ENCODE measurements at places on chromosomes 1 and 21. TPM values are rescaled to one million over a fixed set of nuclear protein-coding genes. Genes with fewer than 3 reads are reported as not detected.

GRCh38 chr1:69315416-69315815 lies 252.3 kb upstream of the LRRC7 start:
- DNase-seq = no peak

GRCh38 chr1:42936309-42937078 lies 22.2 kb downstream of the SLC2A1 start:
- no peak for DNase-seq

DNA sequence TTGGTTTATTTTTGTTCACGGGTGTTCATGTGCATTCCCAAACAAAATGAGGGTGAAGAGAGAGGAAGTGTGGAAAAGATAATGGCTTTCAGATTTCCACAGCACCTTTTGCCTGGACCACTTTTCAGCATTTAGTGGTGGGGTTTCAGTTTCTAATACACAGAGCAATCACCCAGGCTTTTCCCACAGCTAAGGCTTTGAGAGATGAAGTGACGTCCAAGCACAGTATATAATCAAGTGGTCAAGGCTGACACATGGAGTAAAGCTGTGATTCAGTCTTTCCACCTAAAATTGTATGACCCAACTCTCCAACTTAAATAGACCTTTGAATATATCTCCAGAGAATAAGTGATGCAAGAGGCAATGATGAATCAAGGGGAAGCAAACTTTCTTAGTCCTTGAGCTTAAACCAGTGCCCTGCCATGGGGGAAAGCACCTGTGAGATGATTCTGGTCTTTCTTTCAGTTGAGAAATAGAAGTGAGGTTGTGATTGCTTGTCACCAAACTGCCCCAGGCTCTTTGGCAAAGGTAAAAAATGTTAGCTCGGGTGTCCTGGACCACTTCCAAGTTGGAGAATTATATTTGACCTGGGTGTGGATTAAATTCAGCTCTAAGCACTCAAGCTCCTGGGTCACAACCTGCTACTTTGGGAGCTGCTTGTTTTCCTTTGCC lies 2.4 kb upstream of the PIK3R3 start:
- no peak for DNase-seq

DNA sequence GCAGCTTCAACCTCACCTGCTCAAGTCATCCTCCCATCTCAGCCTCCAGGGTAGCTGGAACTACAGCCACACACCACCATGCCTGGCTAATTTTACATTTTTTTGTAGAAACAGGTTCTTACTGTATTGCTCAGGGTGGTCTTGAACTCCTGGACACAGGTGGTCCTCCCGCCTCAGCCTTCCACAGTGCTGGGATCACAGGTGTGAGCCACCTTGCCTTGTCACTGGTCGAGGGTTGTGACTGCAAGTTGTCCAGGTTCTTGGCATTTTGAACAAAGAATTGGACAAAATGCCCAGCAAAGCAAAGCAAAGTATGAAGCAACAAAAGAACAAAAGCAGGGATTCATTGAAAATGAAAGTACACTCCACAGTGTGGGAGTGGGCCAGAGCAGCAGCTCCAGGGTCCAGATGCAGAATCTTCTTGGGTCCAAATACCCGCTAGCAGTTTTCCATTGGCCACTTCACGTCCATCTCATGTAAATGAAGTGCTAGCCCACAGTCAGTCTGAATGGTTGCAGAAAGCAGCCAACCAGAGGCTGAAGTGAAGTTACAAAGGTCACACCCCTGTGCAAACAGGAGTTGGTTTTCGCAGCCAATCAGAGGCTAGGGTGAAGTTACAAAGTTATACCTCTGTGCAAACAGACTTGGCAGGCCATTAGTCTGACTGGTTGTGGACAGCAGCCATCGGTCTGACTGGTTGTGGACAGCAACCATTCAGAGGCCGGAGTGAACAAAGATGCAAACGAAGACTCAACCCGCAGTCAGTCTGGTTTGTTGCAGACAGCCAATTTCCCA lies 109.5 kb upstream of the KIF26B start:
- DNase-seq = no peak

GRCh38 chr21:46056450-46056903 lies 41.4 kb upstream of the COL6A2 start:
- DNase-seq = peak; percentile 81

GRCh38 chr1:179510038-179510437 lies 65.7 kb downstream of the NPHS2 start:
- DNase-seq = no peak

DNA sequence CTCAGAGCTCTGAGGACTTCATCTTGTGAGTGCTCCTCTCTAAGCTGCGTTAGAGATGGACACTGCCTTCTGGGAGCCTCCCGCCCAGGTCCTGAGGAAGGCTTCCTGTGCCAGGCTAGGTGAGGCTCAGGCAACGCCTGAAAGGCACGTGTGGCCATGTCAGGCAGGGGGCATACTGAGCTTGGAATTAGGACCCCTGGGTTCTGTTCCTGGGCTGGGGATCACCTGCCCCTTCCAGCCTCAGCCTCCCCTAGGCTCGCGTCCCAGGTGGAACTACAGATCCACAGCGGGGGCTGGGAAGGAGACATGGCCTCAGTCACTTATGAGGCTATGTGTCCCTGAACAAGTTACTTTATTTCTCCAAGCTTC lies 10.0 kb upstream of the ASCL5 start:
- DNase-seq = no peak

GRCh38 chr1:84781946-84782771 lies 91.9 kb upstream of the SSX2IP start:
- peak; percentile 3 for DNase-seq

DNA sequence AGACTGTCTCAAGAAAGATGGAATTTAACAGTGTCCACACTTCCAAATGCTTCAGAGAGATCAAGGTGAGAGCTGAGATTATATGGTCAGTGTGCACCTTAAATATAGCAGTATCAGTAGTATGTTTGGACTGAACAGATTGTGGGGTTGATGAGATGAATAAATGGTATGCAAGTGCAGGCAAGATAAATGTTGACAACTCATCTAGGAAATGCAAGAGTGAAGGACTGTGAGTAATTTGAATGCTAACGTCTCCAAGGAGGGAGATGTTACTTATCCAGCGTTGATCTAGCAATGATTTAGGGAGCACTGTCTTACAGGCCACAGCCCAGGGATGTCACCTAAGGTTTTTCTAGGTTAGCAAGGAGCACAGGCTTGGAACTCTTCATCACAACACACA lies 170.7 kb upstream of the GALNT2 start:
- DNase-seq = no peak

- no peak for DNase-seq
These were observed 15.1 kb downstream of the LCA5L start for GRCh38 chr21:39430457-39430856.

DNA sequence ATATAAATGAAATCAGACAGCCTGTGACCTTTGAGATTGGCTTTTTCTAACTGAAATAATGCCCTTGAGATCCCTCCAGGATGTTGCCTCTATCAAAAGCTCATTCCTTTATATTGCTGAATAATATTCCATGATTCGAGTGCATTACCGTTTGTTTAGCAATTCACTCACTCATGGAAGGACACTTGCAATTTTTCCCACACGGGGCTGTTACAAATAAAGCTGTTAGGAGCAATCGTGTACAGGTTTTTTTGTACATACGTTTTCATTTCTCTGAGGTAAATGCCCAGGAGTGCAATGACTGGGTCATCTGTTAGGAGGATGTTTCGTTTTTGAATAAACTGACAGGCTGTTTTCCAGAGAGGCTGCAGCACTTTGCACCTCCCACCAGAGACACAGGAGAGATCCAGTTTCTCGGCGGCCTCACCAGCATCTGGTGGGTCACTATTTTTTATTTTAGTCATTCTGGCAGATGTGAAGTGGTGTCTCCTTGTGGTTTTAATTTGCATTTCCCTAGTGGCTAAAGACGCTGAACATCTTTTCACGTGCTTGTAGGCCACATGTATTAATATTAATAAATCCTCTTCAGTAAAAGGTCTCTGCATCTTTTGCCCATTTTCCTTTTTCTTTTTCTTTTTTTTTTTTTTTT lies 11.0 kb downstream of the PRDM15 start:
- peak; percentile 62 for DNase-seq

- no peak for DNase-seq
These were observed 11.1 kb downstream of the ZFYVE9 start for GRCh38 chr1:52153010-52153409.

DNA sequence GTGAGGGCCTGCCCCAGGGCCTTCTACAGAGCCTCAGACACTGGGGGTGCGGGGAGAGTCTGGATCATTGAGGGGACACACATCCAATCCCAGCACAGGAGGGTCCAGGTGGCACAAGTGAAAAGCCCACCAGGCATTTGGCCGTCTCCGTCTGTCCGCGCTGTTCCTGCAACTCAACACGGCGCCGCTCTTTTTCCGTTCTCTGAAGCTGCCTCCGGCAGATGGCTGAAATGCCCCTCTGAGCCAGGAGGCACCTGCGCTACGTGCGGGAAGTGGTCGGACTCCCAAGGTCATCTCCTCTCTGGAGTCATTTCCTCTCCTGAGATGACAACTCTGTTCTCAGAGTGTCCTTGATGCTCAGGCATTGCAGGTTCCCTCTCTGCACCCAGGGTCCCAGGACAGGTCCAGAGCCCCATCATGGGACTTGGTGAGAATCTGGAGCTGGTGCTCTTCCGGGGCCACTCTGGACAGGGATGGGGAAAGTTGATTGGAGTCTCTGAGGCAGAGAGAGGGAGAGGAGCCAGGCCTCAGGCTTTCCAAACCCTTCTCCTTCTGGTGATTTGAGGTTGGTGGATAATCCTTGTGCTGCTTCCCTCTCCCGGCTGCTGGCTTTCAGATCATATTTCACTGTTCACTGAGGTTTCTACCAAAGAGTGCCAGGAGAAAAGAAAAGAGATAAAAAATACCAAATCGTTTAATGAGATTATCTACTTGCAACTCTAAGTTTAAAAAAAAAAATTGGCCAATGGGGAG lies 14.0 kb upstream of the MIXL1 start:
- DNase-seq = no peak

- no peak for DNase-seq
These were observed 13.8 kb upstream of the SAMD11 start for GRCh38 chr1:909861-910310.

DNA sequence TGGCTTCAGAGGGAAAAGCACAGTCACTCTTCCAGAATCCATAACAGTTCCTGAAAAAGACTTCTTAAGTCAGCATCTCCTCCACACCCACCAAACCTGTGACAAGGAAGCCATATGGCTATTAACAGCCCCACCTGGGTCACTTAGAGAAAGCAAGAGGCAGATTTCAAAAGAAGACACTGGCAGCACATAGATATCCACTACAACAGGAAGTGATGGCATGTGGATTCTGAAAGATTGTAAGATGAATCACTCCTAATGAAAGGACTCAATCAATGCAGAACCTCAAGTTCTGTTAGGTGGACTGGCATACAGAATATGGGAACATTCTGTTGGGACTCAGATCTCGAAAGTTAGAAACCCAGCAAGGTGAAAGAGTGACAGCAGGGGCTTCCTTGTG lies 365.9 kb downstream of the TGFB2 start:
- DNase-seq = no peak

GRCh38 chr1:88777604-88778149 lies 93.6 kb downstream of the PKN2 start:
- no peak for DNase-seq

- DNase-seq = no peak
These were observed 35.9 kb downstream of the LYPLAL1 start for GRCh38 chr1:219209578-219209977.

DNA sequence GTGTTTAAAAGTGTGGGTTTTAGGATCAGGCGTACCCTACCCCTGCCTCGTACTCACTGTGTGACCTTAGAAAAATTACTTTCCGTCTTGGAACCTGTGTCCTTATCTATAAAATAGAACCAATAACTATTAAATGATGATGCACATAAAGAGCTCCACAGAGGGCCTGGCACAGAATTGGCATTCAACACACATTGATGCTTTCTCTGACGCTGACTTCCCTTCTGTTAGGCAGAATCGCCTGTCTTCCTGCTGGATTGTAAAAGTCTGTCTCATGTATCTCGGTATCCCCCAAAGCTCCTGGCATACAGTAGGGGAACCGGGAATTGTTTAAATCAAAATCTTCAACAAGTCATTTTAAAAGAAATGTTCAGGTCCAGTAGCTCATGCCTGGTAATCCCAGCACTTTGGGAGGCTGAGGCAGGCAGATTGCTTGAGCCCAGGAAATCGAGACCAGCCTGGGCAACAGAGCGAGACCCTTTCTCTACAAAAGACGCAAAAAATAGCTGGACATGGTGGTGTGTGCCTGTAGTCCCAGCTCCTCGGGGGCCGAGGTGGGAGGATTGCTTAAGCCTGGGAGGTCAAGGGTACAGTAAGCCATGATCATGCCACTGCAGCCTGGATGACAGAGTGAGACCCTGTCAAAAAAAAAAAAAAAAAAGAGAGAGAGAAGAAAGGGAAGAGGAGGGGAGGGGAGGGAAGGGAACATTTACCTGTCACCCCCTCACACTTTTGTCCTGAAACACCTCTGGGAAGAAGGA lies 41.3 kb upstream of the FHAD1 start:
- DNase-seq = no peak

DNA sequence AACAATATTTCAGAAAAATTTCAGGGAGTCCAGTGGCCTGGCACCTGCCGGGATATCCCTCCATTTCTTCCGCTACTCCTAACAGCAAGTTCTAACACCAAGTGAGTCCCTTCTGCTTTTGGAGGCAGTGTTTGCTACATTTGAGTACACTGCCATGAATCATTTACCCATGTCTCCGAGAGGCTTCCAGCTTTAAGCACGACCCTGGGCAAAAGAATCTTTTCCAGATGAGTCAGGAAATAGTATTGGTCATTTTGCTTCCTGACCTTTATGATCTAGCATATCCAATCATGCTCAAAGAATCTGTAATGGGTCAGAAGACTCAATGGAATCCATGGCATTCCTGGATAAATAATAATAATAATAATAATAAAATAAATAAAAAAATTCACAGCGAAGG lies 60.7 kb upstream of the FMN2 start:
- no peak for DNase-seq

GRCh38 chr1:157542676-157543075 lies 9.6 kb downstream of the FCRL5 start:
- peak; percentile 5 for DNase-seq

DNA sequence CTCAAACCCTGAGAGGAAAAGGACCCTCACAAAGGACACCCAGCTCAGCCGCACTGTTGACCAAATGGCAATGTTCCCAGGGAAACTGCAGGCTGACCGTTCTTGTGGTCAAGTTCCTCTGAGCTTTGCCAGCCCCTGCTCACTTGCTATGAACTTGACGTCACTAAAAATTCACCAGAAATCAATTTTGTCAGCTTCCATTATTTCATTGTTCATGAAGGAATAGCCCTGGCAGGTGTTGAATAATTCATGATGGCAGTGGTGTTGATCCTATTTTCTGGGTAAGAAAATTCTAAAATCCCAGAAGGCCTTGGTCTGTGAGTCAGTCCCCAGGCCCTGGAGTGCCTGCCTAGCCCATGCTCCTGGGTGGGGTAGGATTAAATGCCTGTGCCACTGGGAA lies 318.9 kb downstream of the ZNF326 start:
- DNase-seq = no peak

The PLEKHG5 gene
- polyA plus RNA-seq = 14.4 TPM

The E2F2 gene
- 3.9 TPM for polyA plus RNA-seq

The HSD3B2 gene
- not detected for polyA plus RNA-seq

The CACHD1 gene
- 13.0 TPM for polyA plus RNA-seq

The KRTAP20-4 gene
- not detected for polyA plus RNA-seq

The PCBP3 gene
- 0.81 TPM for polyA plus RNA-seq

The SHISA4 gene
- 89.2 TPM for polyA plus RNA-seq

The SLC30A10 gene
- 0.10 TPM for polyA plus RNA-seq

The HDGF gene
- 142 TPM for polyA plus RNA-seq

The FRRS1 gene
- polyA plus RNA-seq = 2.8 TPM

The UBIAD1 gene
- polyA plus RNA-seq = 16.9 TPM

The KRTAP21-2 gene
- not detected for polyA plus RNA-seq

The LCE2C gene
- not detected for polyA plus RNA-seq

The DEPDC1 gene
- polyA plus RNA-seq = 5.3 TPM

The HMCN1 gene
- polyA plus RNA-seq = 3.9 TPM

The USH2A gene
- 0.05 TPM for polyA plus RNA-seq

The KIAA1614 gene
- polyA plus RNA-seq = 16.8 TPM

The MLLT11 gene
- polyA plus RNA-seq = 11.1 TPM

The KRTAP10-5 gene
- polyA plus RNA-seq = not detected
